ENCODE measurements at places on chromosomes 5 and 9.

DNA sequence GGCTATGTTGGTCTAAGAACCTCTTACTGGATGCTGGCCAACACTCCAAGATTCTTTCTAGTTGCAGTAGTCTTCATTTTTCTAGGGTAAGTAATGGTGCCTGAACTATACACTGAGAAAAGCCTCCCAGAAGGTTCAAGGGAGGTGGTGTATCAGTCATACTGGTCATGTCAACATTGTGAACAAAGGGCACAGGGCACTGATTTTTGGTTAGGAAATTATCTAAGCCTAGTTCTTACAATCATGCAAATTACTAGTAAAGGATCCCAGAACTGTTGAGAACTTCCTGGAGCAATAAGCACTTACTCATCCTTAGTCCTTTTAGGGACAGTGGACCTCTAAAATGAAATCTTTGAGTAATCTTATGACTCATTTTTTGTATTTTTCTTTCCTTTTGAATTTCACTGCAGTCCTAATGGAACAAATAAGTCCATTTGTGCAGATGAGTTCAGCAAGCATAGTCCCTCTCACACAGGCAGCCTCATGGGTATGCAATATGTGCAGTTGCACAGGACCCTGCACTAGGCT lies 21.1 kb upstream of the CDC42SE2 start:
- H3K27ac ChIP-seq, result no peak overlapping the region
- no peaks in the 10 kb centered on the region for H3K36me3 ChIP-seq
- H3K4me1 ChIP-seq, result no peaks in the 10 kb centered on the region

GRCh38 chr5:169426784-169427183 lies 125.8 kb upstream of the SLIT3 start:
- H3K36me3 ChIP-seq, result no peaks in the 10 kb centered on the region
- no peak overlapping the region for H3K27ac ChIP-seq
- no peak for DNase-seq
- peaks cover 4% of the 10 kb centered on the region for H3K27me3 ChIP-seq
- no peaks in the 10 kb centered on the region for H3K4me1 ChIP-seq

DNA sequence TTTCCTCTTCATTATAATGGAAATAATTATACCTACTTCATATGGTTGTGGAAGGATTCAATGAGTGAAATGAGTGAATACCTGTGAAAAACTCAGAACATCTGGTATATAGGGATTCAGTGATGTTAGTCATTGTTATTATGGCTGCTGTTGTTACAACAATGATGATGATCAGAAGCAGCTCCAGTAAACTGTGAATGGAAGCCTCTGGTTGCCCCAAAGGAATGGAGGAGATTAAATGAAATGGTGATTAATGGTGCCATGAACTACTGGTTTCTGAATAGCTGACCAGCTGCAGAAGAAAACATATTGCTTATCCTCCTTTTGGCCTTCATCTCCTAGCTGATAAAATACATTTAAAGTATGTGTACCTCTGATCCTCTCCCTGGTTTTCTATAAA lies 372.0 kb downstream of the ARHGEF28 start:
- H3K4me1 ChIP-seq, result no peaks in the 10 kb centered on the region
- H3K27ac ChIP-seq, result no peak overlapping the region
- peaks cover 3% of the 10 kb centered on the region for H3K27me3 ChIP-seq
- H3K36me3 ChIP-seq, result no peaks in the 10 kb centered on the region
- H3K4me3 ChIP-seq, result no peak overlapping the region

DNA sequence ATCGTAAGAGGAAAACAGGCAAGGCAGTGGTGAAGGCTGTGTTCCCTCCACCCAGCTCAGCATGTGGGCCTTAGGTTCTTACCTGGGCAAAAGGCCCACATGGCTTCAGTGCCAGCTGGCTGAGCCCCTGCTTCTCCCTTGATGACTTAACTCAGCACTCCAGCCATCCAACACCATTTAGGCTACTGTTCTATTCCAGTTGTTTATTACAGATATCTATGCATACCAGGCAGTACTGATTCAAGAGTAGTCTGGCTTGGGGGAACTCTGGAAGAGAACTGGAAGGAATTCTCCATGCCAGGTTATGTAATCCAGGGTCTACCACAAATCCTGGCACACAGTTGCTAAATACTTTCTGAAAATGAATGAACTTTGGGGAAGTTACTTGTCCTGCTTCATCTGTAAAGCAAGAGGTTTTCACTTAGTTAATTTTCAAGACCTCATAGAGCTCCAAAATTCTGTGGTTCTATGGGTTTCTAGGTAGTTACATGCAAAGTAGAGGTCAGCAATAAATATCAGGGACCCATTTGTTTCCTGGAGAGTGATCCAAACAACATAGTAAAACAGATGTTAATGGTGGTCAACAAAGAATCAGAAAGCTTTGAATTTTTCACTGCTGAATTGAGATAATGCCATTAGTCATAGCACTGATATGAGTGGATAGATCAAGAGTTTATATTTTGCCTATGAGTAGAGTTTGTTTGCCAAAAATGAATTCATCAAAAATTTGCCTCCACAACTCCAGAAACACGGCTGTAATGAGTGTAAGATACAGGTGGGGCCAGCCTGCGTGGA lies 88.2 kb upstream of the OSMR start:
- H3K4me3 ChIP-seq, result no peak overlapping the region
- no peak overlapping the region for H3K27ac ChIP-seq
- H3K27me3 ChIP-seq, result peaks cover 7% of the 10 kb centered on the region
- DNase-seq, result no peak
- no peaks in the 10 kb centered on the region for H3K4me1 ChIP-seq

DNA sequence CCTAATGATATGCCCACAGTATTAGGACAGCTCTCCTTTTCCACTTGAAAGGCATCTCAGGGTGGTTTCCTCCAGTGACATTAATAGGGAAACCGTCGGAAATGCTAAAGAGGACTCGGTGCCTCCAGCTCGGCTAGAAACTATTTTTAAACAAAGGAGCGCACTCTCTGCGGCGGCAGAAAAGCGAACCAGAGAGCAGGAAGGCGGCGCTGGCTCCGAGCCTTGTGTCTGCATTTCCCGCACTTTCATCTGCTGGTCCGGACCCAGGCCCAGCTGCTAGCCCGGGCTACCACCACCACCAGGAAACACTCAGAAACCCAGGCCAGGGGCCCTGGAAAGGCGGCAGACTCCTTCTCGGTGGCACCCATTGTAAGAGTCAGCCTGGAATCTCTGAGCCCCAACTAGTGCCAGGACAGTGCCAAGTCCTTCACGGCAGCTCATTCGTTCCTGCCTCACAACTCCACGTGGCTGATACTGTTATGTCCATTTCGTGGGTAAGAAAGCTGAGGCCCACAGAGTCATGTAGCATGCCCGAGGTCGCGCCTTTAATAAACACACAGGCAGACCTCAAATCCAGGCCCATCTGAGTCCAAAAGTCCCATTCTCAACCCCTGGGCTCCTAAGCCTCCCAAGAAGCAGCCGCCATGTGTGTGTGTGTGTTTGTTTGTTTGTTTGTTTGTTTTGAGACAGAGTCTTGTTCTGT lies 73.9 kb downstream of the VAV2 start:
- no peak for DNase-seq
- H3K27me3 ChIP-seq, result peaks cover 2% of the 10 kb centered on the region
- no peak overlapping the region for H3K27ac ChIP-seq
- no peaks in the 10 kb centered on the region for H3K4me1 ChIP-seq
- H3K36me3 ChIP-seq, result no peaks in the 10 kb centered on the region

DNA sequence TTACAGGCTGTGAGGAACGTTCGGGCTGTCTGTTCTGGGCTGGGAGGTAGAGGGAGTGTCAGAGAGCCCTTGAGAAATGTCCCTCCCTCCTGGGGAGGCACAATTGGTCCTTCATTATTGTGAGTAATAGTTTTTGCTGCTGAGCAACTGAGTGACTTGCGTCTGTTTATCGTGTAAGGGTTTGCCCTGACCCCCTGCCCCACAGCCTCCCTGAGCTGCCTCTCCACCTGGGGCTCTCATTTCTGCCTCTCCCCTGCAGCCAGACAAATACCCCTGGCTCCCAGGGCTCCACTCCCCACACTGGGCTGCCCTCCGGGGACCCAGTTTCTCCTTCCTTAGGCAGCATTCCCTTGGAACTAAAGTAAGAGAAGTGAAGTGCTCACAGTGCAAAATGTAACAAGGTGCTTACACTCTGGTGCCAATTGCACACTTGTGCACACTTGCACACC lies 174.9 kb upstream of the MVB12B start:
- DNase-seq, result no peak
- H3K4me1 ChIP-seq, result no peaks in the 10 kb centered on the region
- no peak overlapping the region for H3K4me3 ChIP-seq
- H3K36me3 ChIP-seq, result no peaks in the 10 kb centered on the region
- H3K27me3 ChIP-seq, result no peaks in the 10 kb centered on the region

GRCh38 chr9:125106285-125106893 lies 36.9 kb downstream of the SCAI start:
- H3K4me3 ChIP-seq, result no peak overlapping the region
- H3K36me3 ChIP-seq, result no peaks in the 10 kb centered on the region
- no peaks in the 10 kb centered on the region for H3K4me1 ChIP-seq
- DNase-seq, result no peak
- no peak overlapping the region for H3K27ac ChIP-seq
- H3K27me3 ChIP-seq, result peaks cover 4% of the 10 kb centered on the region

- H3K4me1 ChIP-seq, result no peaks in the 10 kb centered on the region
- H3K27me3 ChIP-seq, result peaks cover 3% of the 10 kb centered on the region
- no peak overlapping the region for H3K27ac ChIP-seq
- DNase-seq, result no peak
Observed at GRCh38 chr5:97434021-97434420, 251.0 kb upstream of the RIOK2 start.

- H3K36me3 ChIP-seq, result no peaks in the 10 kb centered on the region
- DNase-seq, result peak; percentile 92
- peak within 1 kb of the TSS; percentile 90 for H3K4me3 ChIP-seq
- peaks cover 46% of the 10 kb centered on the region for H3K4me1 ChIP-seq
- peak within 1 kb of the TSS; percentile 95 for H3K27ac ChIP-seq
Observed at GRCh38 chr9:137205126-137206069, at the start of the genes NDOR1 and TMEM203. NDOR1 (plus strand) TSS chr9:137205700; CDS start chr9:137205778, 78 bp downstream. TMEM203 (minus strand) TSS chr9:137205648; CDS start chr9:137205414, 234 bp downstream.

DNA sequence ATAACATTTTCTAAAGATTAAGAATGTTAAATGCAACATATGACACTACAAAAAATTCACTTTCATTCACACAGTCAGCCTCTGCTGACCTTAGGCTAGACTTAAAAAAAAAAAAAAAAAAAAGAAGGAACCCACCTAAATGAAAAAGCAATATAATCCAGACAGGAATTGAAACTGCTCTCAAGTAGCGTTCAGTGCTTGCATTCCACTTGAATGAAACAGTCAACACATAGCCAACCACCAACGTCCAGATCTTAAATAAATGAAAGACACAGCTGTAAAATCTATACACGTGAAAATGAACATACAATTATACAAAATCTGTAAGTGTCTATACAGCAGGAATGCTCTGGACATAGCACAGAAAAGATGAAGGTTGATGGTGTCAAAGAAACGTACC lies 11.4 kb downstream of the TMEM245 start:
- no peak overlapping the region for H3K4me3 ChIP-seq
- peaks cover 43% of the 10 kb centered on the region for H3K4me1 ChIP-seq
- peaks cover 13% of the 10 kb centered on the region for H3K36me3 ChIP-seq
- no peak overlapping the region for H3K27ac ChIP-seq

GRCh38 chr5:152688561-152689249 lies 283.6 kb upstream of the NMUR2 start:
- DNase-seq, result no peak
- no peak overlapping the region for H3K4me3 ChIP-seq
- H3K27me3 ChIP-seq, result no peaks in the 10 kb centered on the region
- H3K36me3 ChIP-seq, result no peaks in the 10 kb centered on the region
- no peak overlapping the region for H3K27ac ChIP-seq

DNA sequence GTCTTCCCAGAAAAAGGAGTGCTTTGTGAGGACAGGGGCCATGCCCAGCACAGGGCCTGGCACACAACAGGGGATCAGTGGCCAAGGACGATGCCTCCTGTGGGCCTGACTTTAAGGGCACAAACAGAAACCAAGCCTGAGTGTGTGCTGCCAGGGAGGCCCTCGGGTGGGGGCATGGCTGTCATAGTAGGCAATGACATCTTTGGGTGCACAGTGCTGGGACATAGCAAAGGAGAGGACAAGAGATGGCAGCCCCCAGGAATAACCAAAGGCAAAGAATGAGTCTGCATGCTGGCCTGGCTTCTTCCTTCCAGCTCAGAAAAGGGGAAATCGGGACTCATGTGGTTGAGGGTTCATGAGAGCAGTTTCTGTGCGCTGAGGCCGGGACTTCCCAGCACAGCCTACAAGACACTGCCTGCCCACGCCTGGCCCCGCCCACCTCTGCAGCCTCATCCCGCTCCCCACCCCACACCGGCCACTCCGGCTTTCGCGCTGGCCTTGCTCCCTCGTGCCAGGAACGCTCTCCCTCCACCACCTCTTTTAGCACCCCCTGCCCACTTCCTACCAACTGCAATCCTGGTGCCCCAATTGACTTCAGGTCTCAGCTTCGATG lies 13.8 kb upstream of the LHX2 start:
- peaks cover 38% of the 10 kb centered on the region for H3K27me3 ChIP-seq
- no peak for DNase-seq
- peak overlapping the region; percentile 40 for H3K4me3 ChIP-seq
- no peak overlapping the region for H3K27ac ChIP-seq

DNA sequence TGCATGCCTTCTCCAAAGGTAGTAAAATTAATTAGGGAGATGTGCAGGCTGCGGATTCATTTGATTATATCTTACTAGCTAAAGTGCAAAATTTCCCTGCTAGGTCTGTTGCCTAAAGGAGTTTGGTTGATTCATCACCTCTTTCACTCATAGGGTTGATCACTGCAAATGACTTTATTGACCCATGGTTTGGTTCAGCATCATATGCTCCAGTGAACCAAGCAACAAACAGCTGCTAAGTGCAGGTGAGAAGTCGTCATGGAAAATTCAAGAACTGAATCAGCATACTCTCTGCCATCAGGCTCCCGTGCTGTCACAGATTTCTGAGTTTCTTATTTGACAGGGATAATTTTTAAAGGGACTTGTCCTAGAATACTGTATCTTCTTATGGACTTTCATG lies 571.8 kb upstream of the CDH18 start:
- DNase-seq, result no peak
- H3K27me3 ChIP-seq, result no peaks in the 10 kb centered on the region
- H3K4me1 ChIP-seq, result no peaks in the 10 kb centered on the region
- no peak overlapping the region for H3K27ac ChIP-seq
- H3K36me3 ChIP-seq, result no peaks in the 10 kb centered on the region

DNA sequence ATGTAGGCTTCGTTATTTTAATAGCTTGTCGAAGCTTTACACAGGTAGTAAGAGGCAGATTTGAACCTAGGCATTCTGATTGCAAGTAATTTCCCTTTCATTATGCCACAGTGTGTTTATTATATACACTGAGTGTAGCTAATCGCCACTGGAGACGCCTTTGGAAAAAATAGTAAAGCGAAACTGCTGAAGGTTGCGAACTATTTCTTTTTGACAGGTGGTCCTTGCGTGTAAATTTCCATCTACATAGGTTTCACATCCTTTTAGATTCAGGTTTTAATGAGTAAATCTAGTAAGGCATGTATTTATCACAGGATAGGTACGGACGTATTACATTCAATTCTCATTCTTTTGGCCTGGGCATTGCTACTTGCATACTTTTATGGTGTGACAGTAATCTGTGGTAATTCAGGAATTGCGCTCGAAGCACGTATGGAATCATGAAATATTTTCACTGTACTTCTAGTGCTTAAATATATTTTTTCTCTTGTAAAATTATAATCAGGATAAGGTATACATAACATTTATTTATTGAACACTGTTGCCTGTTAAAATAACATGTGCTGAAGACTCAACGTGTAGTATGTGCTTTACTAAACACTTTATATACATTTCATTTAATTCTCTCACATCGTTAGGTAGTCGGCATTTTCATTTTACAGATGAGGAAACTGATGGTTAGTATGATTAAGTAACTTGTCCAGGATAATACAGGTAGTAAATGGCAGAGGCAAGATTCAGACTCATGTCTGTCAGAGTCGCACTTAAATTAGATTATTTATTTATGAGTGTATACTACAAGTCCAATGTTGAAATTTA lies 1.8 kb downstream of the MARCHF6 start:
- H3K4me3 ChIP-seq, result peak overlapping the region; percentile 99
- peak; percentile 43 for DNase-seq
- peak overlapping the region; percentile 99 for H3K27ac ChIP-seq
- no peaks in the 10 kb centered on the region for H3K36me3 ChIP-seq
- H3K4me1 ChIP-seq, result peaks cover 65% of the 10 kb centered on the region

Measured in immature natural killer cell (primary cell).